ENCODE measurements at places on chromosomes 2 and 18.

DNA sequence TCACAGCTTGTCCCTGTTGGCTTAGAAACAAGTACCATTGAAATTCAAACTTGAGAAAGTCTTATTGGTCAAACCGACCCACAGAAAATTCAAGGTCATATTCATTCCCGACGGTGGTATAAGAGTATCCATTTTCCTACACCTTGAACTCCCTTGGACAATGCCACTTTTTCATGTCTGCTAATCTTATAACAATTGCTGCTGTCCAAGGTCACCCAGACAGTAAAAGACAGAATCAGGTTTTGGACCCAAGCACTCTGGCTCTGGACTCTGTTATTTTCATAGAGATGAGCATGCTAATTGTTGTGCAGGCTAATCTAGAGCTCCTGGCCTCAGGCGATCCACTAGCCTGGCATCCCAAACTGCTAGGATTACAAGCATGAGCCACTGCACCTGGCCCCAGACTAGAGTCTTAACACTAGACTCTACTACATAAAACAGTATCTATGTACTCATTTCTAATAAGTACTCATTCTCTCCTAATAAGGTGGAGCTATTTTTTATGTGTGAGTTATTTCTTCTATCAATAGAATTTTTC, 57.8 kb downstream of the C2orf76 start:
- DNase-seq: no peak

DNA sequence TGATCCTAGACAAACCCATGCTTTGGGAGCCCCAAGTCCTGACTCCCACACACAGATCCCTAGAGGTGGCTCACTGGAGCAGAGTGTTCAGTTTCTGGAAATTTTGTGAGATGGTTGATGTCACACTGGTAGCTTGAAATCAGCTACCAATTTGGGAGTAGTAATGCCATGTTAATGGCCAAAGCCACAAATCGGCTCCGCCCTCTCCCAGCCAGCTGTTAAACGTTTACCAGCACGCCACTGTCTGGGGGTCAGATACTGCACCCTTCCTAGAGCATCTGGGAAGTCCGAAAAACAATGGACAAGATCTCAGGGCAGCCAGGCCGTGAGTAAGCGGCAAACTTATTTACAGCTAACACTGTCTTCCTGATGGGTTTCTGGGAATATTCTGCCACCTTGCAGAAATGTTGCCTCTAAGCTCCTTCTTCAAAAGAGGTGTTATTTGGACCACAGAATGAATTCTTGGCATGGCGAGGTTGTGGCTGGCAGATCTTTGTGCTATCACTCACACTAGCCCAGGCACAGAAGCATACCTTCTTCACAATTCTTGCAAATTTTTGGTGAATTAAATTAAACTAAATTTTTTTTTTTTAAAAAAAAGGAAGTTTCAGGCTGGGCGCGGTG, 60.2 kb upstream of the FZD7 start:
- no peak for DNase-seq

DNA sequence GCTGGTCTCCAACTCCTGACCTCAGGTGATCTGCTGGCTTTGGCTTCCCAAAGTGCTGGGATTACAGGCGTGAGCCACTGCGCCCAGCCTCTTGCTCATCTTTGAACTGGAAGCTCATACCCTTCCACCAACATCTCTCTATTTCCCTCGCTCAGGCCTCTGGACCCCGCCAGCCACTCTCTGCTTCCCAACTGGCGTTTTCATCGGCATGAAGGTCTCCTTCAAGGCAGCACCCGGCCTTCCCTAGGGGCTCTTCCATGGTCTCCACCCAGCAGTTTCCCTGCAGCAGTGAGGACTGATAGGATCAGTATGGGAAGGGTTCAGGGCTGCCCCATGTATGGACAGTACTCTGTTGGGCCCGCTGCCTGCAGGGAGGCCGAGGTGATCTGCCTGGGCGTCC, 65.8 kb upstream of the HS6ST1 start:
- no peak for DNase-seq

DNA sequence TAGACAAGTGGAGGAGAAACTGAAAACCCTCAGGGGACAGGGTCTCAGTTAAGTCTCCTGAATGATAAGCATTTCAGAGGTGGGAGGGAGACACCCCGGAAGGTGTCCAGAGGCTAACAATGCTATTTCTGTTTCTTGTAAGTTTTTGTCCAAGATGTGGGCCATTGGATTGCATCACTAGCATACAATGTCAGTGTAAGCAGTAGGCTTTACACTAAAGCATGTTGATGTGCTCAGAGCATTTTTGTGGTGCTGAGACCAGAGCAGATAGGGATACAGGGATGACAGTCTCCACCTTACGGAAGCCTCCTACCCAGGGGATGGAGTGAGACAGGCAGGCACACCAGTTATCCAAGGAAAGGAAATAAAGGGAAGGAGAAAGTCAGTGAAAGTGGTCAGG, 2.2 kb upstream of the IL1R1 start:
- no peak for DNase-seq

DNA sequence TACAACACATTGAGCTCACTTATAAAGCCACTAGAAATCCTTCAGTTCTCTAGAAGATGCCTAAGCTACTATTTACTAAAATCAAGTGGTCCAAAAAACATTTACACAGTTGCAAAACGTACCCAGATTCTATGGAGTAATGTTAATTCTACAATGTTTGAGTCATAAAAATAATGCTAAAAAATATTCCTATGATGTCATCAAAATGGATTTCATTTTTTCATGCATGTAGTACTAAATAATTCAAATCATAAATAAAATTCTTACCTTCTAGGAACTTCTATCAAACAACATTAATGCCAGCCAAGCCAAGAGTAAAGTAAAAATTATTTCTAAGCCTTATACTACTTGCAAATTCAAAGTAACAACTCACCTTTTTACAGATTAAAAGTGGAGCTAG, 168.9 kb upstream of the EPC2 start:
- DNase-seq: no peak

DNA sequence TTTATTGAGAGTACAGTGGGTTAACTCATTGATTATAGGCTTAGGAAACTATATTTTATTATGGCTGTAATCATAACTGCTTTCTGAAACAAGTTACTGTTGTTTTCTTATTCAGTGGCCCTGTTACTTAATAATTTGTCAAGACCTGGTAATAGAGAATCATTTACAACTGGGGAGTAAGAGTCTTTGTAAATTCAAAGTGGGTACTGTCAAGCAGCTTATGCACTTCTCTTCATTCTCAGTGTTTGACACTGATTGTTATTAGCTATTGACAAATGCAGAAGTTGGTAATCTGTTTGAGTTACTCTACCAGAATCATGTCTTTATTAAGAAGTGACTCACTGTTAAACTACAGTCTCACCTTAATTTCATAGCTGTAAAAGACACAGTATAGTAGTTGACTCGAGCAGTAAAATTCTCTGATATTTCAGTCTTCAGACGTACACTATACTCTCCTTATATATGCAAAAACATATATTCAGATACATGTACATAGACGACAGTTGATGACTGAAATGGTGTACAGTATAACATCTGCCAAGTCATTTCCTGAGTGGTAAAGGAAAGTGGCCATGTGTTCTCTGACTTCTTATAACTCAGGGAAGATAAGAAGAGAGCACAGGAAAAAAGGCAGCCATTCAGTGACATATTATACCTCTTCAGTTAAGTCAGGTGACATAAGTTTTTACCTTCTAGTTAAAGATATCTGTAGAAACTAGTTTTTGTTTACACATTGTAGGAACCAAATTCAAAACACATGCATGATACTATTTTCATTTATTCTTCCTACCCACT, 36.0 kb upstream of the TTC27 start:
- no peak for DNase-seq

DNA sequence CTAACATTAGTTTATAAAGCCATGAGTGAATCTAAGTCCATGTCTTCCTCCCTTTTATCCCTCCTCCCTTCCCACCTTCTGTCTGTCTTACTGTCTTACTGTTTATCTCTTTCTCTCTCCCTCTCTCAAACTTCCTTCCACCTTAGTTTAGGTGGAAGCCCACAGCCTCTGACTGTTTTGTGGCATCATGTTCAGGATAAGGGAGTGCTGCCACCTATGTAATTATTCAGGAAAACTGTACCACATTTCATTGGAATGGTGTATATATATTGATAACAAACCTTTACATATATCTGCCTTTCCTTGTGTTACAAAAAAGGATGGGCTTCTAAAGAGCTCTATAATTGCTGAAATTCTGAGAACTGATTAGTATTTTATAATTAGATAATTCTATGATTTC, 48.7 kb downstream of the NETO1 start:
- no peak for DNase-seq

DNA sequence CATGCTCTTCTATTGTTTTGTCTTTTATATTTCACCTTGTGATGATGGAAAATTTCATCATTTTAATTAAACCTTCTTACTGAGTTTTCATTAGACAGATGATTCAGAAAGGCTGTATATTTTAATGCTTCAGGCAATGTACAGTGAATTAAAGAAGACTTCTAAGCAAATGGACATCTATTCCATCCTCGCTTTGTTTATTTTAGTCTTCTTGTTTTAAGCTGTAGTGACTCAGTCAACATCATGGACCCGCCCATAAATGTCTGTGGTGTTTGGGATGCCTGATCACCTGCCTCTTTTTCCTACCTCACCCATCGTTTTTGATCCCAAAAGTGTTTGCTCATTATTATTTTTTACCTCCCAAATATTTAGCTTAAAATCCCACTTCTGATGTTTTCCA, 43.1 kb downstream of the KYNU start:
- DNase-seq: no peak

GRCh38 chr2:20451341-20451740, 4.5 kb downstream of the RHOB start:
- no peak for DNase-seq

GRCh38 chr2:26356771-26357170, 10.2 kb upstream of the ADGRF3 start:
- no peak for DNase-seq

DNA sequence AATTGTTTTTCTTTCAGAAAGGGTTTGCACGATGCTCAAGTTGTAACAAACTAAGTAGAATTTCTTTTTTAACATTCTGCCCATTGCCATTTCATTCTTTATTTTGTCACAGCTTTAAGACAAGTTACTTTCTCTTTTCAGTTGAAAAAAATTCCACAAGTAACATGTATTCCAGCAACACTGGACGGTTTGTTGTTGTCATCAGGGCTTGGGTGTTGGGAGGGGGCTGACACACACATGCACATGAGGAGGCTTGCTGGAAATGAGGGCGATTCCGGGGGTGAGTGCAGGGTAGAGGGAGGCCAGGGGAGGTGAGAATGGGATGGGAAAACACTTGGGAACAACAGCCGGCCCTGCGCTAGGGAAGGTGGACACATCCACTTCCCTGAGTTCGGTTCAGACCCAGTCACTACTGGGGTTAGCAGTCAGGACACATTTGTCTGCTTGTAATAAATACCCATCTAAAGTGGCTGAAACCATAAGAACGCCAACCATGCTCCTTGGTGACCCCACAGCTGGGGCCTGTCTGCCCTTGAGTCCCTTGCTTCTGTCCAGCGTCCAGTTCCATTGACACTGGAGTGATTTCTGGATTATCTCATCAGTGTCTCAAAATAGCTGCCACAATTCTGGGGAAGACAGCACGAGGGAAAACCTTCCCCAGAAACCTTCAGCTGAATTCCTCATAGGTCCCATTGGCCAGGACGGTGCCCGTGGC, 141.8 kb upstream of the BCL2L11 start:
- DNase-seq: no peak

DNA sequence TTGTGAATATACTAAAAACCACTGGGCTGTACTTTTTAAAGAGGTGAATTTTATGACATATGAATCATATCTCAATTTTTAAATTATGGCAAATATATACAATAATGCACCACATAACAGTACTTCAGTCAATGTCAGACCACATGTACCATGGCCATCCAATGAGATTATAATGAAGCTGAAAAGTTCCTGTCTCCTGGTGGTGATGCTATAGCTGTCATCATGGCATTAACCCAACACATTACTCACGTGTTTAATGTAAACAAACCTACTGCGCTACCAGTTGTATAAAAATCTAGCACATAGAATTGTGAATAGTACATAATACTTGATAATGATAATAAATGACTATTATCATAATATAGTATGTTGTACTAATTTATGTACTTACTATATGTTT, 77.6 kb upstream of the ID2 start:
- DNase-seq: no peak

GRCh38 chr2:213175673-213176247, 24.3 kb upstream of the IKZF2 start:
- DNase-seq: no peak

DNA sequence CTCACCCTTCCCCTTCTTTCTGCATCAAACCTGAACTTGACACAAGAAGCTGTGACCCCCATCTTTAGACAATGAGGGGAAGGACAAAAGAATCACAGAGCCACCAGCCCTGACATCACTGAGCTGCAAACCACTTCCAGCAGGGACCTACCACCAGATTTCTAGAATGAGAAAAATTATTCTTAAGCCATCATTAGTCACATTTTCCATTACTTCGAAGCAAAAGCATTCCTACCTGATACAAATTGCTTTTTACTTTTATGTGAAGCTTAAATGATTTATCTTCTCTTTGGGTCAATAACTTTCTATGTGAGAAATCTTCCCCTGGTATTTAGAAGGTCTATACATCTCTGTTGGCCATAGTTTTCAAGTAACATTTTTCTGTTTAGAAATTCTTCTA, 134.8 kb downstream of the TCF4 start:
- no peak for DNase-seq

DNA sequence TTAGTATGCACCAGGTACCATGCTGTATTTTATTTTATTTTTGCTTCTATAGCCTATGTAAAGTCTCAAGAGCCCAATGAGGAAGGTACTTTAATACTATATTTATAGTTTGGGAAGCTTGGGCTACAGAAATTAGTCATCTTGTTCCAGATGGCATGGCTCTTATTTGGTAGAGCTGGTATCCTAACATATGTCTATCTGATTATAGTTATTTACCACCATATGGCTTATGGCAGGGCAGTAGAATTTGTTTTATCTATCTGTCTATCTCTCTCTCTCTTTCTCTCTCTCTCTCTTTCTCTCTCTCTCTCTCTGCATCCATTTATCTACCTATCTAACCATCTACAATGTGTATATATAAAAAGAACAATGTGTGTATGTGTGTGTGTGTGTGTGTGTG, 1293.7 kb upstream of the SLC39A10 start:
- DNase-seq: no peak

DNA sequence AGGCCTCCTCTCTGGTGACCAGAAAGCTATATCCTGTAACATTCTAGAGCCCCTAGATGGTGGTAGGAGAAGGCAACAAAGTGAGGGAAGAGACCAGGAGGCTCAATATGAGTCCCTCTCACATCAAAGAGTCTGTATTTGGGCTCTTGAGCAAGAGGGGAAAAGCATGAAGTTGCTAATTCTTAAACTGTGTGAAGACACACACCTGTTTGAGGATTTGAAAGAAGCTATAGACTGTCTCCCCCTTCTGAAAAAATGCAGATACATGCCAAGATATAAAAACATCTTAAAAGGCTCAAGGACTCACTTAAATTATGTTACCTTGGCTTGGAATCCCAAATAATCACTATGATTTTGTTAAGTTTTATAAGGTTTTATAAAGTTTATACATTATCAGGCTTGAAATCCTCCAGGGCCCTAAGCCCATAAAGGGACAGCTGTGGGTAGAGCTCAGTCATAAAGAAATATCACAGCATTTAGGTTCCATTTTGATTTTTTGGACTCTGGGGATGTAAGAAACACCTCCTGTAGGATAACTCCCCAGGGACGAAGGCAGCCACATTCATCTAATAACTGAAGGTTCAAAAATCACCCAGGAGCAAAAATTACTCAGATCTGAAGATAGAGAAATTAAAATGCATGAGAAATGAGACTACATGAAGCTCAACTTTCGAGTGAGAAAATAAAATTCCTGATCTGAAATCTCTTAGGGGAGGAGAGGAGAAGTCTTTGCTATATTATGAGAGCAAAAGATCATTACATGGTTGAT, 136.1 kb upstream of the LGALSL start:
- DNase-seq: no peak
